SK-N-MC (cell line): ENCODE measurements at places on chromosomes 6 and 20.

GRCh38 chr20:62707921-62708521, 615 bp upstream of the NTSR1 start:
- DNase-seq = no peak

DNA sequence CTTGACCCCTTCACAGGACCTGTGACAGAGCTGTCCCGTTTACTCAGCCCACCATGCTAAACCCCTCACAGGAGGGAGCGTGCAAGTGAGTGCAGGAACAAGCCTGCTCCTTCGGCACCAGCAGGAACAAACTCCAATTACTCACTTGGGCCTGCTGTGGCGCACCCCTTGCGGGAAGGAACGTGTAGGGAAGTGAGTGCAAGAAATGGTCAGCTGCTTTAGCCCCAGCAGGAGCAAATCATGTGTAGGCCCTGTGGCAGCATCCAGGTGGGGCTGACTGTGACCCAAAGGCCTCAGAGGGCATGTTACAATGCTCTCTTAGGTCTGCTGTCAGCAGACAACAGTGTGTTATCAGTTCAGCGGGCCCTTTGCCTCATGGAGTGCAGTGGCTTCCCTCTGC, 574.4 kb downstream of the PRKN start:
- DNase-seq = no peak

- no peak for DNase-seq
Observed at GRCh38 chr20:25466846-25467245, 59.4 kb downstream of the GINS1 start.

DNA sequence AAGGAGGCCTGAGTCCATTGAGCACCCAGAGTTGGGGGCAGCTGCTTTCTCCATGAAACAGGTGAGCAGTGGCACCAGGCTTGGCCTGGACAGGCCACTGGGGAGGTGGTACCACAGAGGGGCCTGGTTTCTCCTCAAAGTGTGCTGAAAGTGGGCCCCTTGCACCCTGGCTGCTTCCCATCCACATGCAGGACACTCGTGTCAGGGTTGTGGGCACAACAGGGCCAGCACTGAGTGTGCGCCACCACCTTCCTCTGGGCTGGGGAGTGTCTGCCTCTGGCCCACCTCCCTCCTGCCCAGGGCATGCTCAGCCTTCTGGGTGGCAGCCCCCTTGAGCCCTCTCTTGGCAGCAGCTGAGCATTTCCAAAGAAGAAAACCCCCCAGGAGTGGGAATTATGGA, 5.2 kb upstream of the SLC22A1 start:
- no peak for DNase-seq

- DNase-seq = no peak
Observed at GRCh38 chr20:16061351-16061750, 511.9 kb downstream of the KIF16B start.

DNA sequence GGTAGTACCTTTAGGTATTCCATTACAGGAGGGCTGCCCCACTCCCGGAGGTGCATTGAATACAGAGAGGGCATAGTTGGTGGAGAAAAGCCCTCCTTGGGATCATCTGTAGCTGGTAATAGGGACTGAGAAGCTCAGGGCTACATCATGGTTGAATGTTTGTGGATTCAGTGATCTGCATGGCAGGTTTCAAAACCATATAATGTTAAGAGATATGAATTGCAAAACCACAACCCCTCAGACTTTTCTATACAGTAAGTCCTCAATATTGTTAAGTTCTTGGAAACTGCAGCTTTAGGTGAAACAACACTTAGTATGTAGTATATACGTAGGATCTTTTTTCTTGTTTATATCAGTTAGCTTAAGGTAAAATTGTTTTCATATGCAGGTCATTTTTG, 11.3 kb downstream of the TULP4 start:
- no peak for DNase-seq

DNA sequence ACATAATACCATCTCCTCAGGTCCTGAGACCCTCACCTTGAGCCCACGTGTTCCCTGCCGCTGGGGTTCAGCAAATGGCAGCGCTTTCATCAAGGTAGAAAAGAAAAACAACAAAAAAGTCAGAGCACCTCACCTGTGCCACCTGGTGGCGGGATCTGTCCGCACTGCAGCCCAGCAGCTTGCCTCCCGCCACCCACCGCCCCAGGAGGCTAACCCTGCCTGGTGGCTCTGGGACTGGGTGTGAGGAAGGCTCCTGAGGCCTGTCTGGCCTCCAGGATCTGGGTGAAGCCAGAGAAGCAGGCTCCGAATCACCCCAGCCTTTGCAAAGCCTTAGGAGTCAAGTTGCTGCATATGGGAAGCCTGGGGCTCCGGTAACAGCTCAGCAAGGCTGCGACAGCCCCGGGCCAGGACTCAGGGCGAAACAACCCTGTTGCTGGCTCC, 270.8 kb downstream of the BMP7 start:
- no peak for DNase-seq
